ENCODE measurements at places on chromosomes 3 and 15.

GRCh38 chr3:143166376-143166775, 46.8 kb downstream of the CHST2 start:
- no peak overlapping the region for H3K4me3 ChIP-seq
- no peaks in the 10 kb centered on the region for H3K36me3 ChIP-seq
- H3K27me3 ChIP-seq: no peaks in the 10 kb centered on the region

GRCh38 chr3:21551019-21551418, 200.0 kb downstream of the ZNF385D start:
- no peaks in the 10 kb centered on the region for H3K36me3 ChIP-seq
- H3K27ac ChIP-seq: no peak overlapping the region
- no peak overlapping the region for H3K4me3 ChIP-seq
- H3K4me1 ChIP-seq: no peaks in the 10 kb centered on the region
- DNase-seq: no peak
- H3K27me3 ChIP-seq: no peaks in the 10 kb centered on the region

GRCh38 chr3:151445273-151446001, 15.4 kb downstream of the IGSF10 start:
- H3K27me3 ChIP-seq: no peaks in the 10 kb centered on the region
- no peak for DNase-seq
- no peak overlapping the region for H3K4me3 ChIP-seq
- no peaks in the 10 kb centered on the region for H3K4me1 ChIP-seq
- H3K27ac ChIP-seq: no peak overlapping the region
- H3K36me3 ChIP-seq: no peaks in the 10 kb centered on the region

- peaks cover 4% of the 10 kb centered on the region for H3K4me1 ChIP-seq
- H3K27ac ChIP-seq: no peak overlapping the region
- no peaks in the 10 kb centered on the region for H3K27me3 ChIP-seq
- peaks cover 2% of the 10 kb centered on the region for H3K36me3 ChIP-seq
These were observed 63.2 kb downstream of the HCN4 start for GRCh38 chr15:73305331-73306211.

GRCh38 chr3:53069422-53070068, 23.7 kb upstream of the SFMBT1 start:
- H3K36me3 ChIP-seq: no peaks in the 10 kb centered on the region
- no peak overlapping the region for H3K4me3 ChIP-seq
- no peak overlapping the region for H3K27ac ChIP-seq

- H3K27me3 ChIP-seq: no peaks in the 10 kb centered on the region
- no peak overlapping the region for H3K27ac ChIP-seq
- H3K4me1 ChIP-seq: no peaks in the 10 kb centered on the region
- no peak for DNase-seq
- no peak overlapping the region for H3K4me3 ChIP-seq
These were observed 569.3 kb downstream of the NAALADL2 start for GRCh38 chr3:175428466-175428865.

DNA sequence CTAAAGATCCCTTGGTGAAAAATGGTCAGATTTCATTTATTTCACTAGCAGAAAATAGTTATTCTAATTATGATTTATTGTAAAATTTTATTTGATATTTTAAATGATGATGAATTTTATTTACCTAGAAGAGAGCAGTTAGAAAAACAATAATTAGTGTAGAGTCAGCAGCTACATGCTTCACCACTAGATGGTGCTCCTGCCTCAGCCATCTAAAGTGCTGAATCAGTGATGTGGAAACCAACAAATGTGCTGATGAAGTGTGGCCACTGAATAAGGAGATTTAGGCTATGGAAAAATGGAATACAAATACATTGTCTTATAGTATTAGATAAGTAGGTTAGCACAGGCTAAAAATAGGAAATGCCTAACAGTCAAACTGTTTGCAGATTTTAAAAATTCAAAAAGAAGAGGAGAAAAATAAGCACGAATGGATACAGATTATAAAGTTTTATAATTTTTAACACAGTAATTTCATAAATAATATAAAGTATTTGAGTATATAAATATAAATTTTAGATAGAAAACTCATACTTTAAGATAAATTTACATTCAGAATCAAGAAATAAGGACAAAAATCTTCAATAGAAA, 109.8 kb downstream of the PPP2R3A start:
- no peak overlapping the region for H3K27ac ChIP-seq
- H3K27me3 ChIP-seq: no peaks in the 10 kb centered on the region
- no peak overlapping the region for H3K4me3 ChIP-seq
- DNase-seq: peak; percentile 89
- no peaks in the 10 kb centered on the region for H3K36me3 ChIP-seq

DNA sequence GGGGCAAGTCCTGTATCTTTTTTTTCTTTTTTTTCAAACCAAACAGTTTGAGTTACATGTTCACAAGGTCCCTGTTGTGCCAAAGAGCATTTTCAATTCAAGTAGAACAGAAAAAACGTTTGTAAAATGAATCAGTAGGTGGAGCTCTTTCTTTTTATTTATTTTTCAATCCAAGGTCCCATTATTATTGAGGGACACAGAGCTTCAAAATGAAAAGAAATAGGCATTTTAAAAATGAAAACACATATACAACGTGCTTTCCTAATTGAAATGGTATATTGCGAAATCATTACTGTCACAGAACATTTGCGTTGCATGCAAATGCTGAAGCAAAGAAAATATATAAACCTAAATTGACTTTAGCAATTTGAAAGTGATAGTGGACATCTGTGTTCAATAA, 711.0 kb downstream of the MECOM start:
- H3K4me1 ChIP-seq: no peaks in the 10 kb centered on the region
- H3K27me3 ChIP-seq: no peaks in the 10 kb centered on the region
- no peak overlapping the region for H3K27ac ChIP-seq
- H3K36me3 ChIP-seq: no peaks in the 10 kb centered on the region
- DNase-seq: no peak
- H3K4me3 ChIP-seq: no peak overlapping the region

- no peak overlapping the region for H3K27ac ChIP-seq
- no peaks in the 10 kb centered on the region for H3K27me3 ChIP-seq
- H3K36me3 ChIP-seq: peaks cover 47% of the 10 kb centered on the region
- peaks cover 6% of the 10 kb centered on the region for H3K4me1 ChIP-seq
- no peak for DNase-seq
These were observed 1.5 kb downstream of the ZBED2 start for GRCh38 chr3:111593666-111594065.

GRCh38 chr15:77461486-77461885, 40.8 kb downstream of the HMG20A start:
- DNase-seq: no peak
- H3K36me3 ChIP-seq: peaks cover 32% of the 10 kb centered on the region

GRCh38 chr3:82641701-82642100, 880.3 kb upstream of the GBE1 start:
- no peak for DNase-seq
- no peaks in the 10 kb centered on the region for H3K36me3 ChIP-seq
- no peak overlapping the region for H3K27ac ChIP-seq
- no peak overlapping the region for H3K4me3 ChIP-seq

DNA sequence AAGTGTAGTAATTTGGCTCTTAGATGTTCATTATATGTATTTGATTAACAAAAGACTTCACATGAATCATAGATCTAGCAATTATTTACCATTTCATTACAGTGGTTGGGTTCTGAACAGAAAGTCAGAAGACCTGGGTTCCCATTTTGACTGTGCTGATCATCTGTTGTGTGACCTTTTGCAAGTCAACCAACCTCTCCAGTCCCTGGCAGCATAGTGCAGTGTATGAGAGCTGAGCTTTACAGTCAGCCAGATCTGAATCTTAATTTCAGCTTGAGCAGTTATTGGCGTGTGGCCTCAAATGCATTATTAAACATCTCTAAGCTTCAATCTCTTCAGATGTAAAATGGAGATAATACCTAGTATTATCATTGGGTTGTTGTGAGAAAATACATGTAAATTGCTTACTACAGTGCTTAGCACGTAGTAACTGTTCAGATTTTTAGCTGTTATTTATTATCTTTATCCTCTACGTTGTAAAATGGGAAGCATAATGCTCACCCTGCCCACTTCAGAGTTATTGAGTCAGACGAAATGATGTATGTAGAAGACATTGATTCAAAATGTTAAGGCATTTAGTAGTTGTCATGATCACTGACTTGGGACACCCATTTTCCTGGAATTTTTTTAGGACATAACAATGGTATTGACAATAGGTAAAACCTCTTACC, 104.0 kb downstream of the KLHL25 start:
- peak; percentile 63 for DNase-seq
- peaks cover 31% of the 10 kb centered on the region for H3K36me3 ChIP-seq
- H3K4me1 ChIP-seq: peaks cover 37% of the 10 kb centered on the region
- H3K4me3 ChIP-seq: peak overlapping the region; percentile 70
- H3K27me3 ChIP-seq: no peaks in the 10 kb centered on the region
- peak overlapping the region; percentile 94 for H3K27ac ChIP-seq

- DNase-seq: no peak
- H3K4me1 ChIP-seq: no peaks in the 10 kb centered on the region
- no peak overlapping the region for H3K4me3 ChIP-seq
- H3K36me3 ChIP-seq: no peaks in the 10 kb centered on the region
- no peaks in the 10 kb centered on the region for H3K27me3 ChIP-seq
- no peak overlapping the region for H3K27ac ChIP-seq
These were observed 103.3 kb downstream of the SMAD6 start for GRCh38 chr15:66805202-66805885.

GRCh38 chr3:66723231-66723630, 222.4 kb upstream of the LRIG1 start:
- no peak overlapping the region for H3K27ac ChIP-seq
- no peaks in the 10 kb centered on the region for H3K36me3 ChIP-seq
- no peaks in the 10 kb centered on the region for H3K4me1 ChIP-seq
- H3K4me3 ChIP-seq: no peak overlapping the region

GRCh38 chr3:31534065-31534425, 1.3 kb downstream of the STT3B start:
- H3K27me3 ChIP-seq: no peaks in the 10 kb centered on the region
- H3K36me3 ChIP-seq: no peaks in the 10 kb centered on the region
- peak overlapping the region; percentile 96 for H3K27ac ChIP-seq
- H3K4me3 ChIP-seq: peak overlapping the region; percentile 97
- peaks cover 6% of the 10 kb centered on the region for H3K4me1 ChIP-seq

DNA sequence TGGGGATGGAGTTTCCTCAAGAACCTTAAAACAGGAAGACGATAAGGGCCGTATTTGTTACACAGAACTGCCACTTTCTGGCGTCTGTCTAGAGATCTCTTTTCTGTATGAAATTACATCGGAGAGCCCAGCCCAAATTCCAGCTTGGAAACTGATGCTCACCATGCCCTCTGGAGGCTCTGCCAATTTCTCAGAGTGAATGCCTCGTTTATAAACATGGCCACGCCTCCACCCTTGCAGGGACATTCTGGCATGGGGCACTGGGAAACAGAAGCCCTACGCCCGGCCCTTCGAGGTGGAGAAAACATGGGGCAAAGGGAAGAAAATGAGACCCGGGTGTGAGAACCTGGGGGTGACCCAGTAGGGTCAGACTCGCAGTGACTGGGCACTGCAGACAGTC, 53.4 kb upstream of the SEC13 start:
- H3K4me1 ChIP-seq: no peaks in the 10 kb centered on the region
- no peak overlapping the region for H3K27ac ChIP-seq
- H3K4me3 ChIP-seq: no peak overlapping the region
- H3K36me3 ChIP-seq: no peaks in the 10 kb centered on the region

- H3K4me1 ChIP-seq: peaks cover 15% of the 10 kb centered on the region
- H3K27me3 ChIP-seq: no peaks in the 10 kb centered on the region
- DNase-seq: peak; percentile 64
- H3K36me3 ChIP-seq: no peaks in the 10 kb centered on the region
These were observed 193.5 kb downstream of the FOXP1 start for GRCh38 chr3:71389911-71390573.

DNA sequence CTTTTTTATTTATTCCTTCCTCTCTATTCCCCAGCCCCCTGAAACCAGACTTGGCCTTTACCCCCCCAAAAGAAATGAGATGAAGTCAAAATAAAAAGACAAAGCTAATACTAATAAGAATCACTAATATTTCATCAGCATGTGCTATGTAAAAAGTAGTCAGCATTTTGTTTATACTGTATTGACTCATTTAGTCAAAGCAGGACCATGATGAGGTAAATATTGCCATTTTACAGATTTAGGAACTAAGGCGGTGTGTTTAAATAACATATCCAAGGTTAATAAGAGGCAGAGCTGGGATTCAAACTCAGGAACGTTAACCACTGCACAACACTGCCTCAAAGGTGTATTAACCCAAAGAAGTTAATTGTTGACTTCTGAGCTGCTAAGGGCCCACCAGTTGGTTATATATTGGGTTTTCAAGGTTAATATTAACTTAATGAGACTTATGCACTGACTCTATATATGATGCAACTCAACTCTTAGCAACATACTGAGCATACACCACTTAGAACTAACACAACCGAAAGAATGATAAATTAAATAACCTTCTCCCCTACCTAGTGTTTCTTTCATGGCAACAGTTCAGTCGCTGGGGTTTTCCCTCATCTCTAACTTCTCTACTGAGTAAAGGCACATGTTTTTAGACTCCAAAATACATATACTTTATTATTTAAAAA, 34.7 kb downstream of the FOXP1 start:
- H3K4me1 ChIP-seq: no peaks in the 10 kb centered on the region
- H3K27me3 ChIP-seq: no peaks in the 10 kb centered on the region
- no peak overlapping the region for H3K27ac ChIP-seq
- no peaks in the 10 kb centered on the region for H3K36me3 ChIP-seq
- no peak overlapping the region for H3K4me3 ChIP-seq

DNA sequence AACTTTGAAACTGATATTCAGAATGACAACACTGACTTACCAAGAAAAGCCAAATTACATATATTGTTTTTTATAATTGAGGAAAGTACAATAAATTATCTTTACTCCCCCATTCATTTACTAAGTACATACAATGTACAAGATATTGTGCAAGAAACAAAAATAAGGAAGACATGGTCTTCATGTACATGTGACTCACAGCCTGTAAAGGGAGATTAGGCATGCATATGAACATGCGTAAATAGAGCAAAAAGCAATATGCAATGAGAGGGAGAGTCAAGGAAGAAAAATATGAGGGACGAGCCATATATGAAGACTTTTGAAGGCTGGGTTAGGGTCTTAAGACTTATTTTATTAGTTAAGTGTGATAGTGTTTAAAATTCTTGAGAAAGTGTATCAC, 258.4 kb downstream of the GBE1 start:
- no peaks in the 10 kb centered on the region for H3K36me3 ChIP-seq
- H3K27me3 ChIP-seq: no peaks in the 10 kb centered on the region
- H3K4me3 ChIP-seq: no peak overlapping the region
- H3K4me1 ChIP-seq: no peaks in the 10 kb centered on the region

DNA sequence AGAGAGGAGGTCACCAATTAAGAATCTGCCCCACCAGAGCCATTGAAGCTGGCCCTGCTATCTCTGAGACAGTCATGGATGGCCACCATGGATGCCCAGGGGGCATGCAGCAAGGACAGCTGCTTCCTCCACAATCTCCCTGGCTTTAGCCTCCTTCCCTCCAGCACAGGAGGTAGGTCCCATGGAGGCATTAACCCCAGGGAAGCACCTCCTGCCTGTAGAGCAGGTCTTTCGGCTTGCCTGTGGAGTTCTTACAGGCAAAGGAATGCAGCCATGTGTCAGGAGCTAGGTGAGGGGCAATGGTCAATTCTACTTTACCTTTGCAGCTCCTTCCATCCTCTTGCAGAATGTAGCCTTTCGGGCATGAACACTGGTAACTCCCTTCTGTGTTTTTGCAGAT, 93.8 kb downstream of the DUT start:
- no peaks in the 10 kb centered on the region for H3K36me3 ChIP-seq
- no peaks in the 10 kb centered on the region for H3K4me1 ChIP-seq
- DNase-seq: no peak
- H3K27me3 ChIP-seq: no peaks in the 10 kb centered on the region
- H3K27ac ChIP-seq: no peak overlapping the region

GRCh38 chr3:190877925-190878324, 15.4 kb upstream of the GMNC start:
- no peak for DNase-seq
- H3K4me3 ChIP-seq: no peak overlapping the region
- no peaks in the 10 kb centered on the region for H3K36me3 ChIP-seq
- H3K27ac ChIP-seq: no peak overlapping the region

- no peak overlapping the region for H3K27ac ChIP-seq
- no peak for DNase-seq
- peaks cover 46% of the 10 kb centered on the region for H3K4me1 ChIP-seq
- H3K27me3 ChIP-seq: peaks cover 60% of the 10 kb centered on the region
These were observed 3.3 kb upstream of the HES1 start for GRCh38 chr3:194132465-194133286.

Data from natural killer cell (primary cell).